Thyroid gland (tissue), 4 donors: ENCODE measurements at places on chromosomes 5 and 9.

- no peaks in the 10 kb centered on the region for H3K36me3 ChIP-seq
- DNase-seq = no peak
- no peak overlapping the region for H3K4me3 ChIP-seq
- no peaks in the 10 kb centered on the region for H3K4me1 ChIP-seq
- no peaks in the 10 kb centered on the region for H3K27me3 ChIP-seq
Measured at GRCh38 chr5:33702867-33703266, 188.9 kb downstream of the ADAMTS12 start.

DNA sequence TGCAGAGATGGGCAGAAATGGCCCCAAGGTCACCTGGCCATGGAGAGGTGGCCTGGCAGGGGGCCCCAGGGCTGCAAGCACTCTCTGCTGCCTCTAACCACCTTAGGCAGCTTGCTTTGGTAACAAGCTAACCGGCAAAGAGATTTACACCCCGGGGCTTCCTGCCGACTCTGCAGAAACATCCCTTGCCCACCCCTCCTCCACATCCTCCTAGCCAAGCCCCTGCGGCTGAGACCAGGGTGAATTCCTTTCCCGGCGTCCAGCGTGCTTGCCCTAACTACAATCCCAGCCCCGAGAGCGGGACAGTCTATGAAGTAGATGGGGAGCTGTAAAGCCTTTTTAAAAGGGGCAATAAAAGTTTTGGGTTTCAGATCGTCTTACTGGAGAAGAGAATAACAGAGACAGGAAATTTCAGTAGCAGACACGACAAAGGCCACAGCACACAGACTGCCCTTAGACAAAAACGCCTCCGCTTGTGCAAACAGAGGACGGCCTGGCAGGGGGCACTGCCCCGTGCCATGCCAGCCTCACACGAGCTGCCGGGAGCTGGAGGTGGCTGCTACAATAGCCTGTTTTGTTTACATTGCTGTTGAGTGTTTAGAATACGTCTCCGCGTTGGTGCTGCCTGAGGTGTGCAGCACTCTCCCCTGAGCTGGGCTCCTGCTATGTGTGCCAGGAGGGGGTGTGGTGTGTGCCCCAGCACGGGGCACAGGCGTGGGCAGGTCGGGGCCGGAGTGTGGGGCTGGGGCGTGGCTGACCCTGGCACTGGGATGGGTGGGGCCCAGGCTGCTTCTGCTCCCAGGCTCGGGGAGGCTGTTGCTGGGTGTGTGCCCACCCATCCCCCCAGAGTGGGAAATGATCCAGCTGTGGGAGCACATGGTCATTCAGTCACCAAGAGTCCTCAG, 15.3 kb downstream of the MYMK start:
- H3K27ac ChIP-seq = no peak overlapping the region
- peak; percentile 62 for DNase-seq
- H3K36me3 ChIP-seq = no peaks in the 10 kb centered on the region
- H3K27me3 ChIP-seq = no peaks in the 10 kb centered on the region
- no peak overlapping the region for H3K4me3 ChIP-seq

- H3K36me3 ChIP-seq = no peaks in the 10 kb centered on the region
- DNase-seq = no peak
- no peaks in the 10 kb centered on the region for H3K27me3 ChIP-seq
- no peak overlapping the region for H3K27ac ChIP-seq
- peaks cover 35% of the 10 kb centered on the region for H3K4me1 ChIP-seq
- no peak overlapping the region for H3K4me3 ChIP-seq
Measured at GRCh38 chr9:68781928-68782327, 76.9 kb downstream of the PIP5K1B start.

DNA sequence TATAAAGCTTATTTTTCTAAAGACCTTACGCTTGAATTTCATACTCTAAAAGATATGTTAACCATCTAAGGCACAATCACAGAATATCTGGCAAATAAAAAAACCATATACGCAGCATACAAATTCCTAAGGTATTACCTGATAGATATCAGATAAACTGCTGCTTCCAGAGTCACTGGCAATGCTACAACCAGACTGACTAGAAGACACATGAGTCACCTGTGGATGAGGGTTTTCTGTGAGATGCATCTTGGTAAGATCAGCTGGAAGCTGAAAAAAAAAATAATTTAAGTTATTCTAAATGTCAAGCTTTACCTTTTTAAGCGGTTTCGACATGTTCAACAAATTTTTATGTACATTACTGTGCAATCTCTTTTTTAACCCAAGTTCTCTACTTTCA, 113.8 kb downstream of the RAPGEF6 start:
- H3K36me3 ChIP-seq = no peaks in the 10 kb centered on the region
- H3K27ac ChIP-seq = no peak overlapping the region
- DNase-seq = no peak
- no peak overlapping the region for H3K4me3 ChIP-seq
- no peaks in the 10 kb centered on the region for H3K27me3 ChIP-seq

DNA sequence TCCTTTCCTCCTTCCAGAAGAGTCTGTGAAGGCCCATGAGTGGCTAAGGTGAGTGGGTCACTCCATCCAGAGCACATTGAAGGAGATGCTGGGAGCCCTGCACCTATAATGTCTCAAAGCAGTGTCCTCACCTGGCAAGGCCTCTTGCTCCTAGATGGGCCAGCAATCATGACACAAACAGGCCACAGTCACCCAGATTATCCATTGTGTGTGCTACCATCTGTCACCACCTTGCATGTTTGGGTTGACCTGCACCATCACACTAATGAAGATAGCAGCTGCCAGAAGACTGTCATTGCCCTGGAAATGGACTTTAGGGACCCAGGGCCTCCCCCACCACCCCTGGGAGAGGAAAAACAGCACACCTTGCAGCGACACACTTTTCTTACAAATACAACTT, 69.6 kb downstream of the GABBR2 start:
- H3K4me3 ChIP-seq = no peak overlapping the region
- no peaks in the 10 kb centered on the region for H3K4me1 ChIP-seq
- H3K27ac ChIP-seq = no peak overlapping the region
- no peak for DNase-seq
- H3K36me3 ChIP-seq = no peaks in the 10 kb centered on the region
- H3K27me3 ChIP-seq = no peaks in the 10 kb centered on the region

- no peaks in the 10 kb centered on the region for H3K27me3 ChIP-seq
- peak; percentile 50 for DNase-seq
- no peaks in the 10 kb centered on the region for H3K36me3 ChIP-seq
- H3K4me1 ChIP-seq = peaks cover 9% of the 10 kb centered on the region
Measured at GRCh38 chr9:20623021-20623747, 885 bp upstream of the MLLT3 start.
